Activated CD4-positive, alpha-beta T cell treated with anti-CD3 and anti-CD28 coated beads, Interleukin-2, amount 50 U/mL, for 16 hours (primary cell): ENCODE measurements at places on chromosomes 16 and 17.

- DNase-seq: peak; percentile 20
Measured at GRCh38 chr16:53055541-53056391, 975 bp downstream of the CHD9 start.

GRCh38 chr17:62597920-62598319, 29.6 kb upstream of the MRC2 start:
- DNase-seq: no peak

DNA sequence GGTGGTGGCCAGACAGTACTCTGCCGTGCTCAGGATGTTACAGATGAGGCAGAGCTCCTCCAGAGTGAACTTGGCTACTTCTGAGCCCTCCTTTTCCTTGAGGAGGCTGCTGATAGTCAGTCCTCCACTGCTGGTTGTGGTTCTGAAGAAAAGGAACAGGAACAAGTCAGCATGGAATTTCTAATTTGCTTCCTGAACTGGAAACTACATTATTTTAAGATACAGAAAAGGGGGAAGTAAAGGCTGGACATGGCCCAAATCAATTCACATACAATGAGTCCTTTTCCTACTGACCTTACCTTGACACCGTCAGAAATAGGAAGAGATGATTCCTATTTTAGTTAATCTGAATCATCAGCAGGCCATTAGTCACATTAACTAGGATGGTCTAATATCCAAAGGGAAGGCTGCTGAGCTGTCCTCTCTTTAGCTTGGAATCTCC, 154.2 kb downstream of the VPS53 start:
- no peak for DNase-seq

- no peak for DNase-seq
Measured at GRCh38 chr17:63517825-63518534, 5.2 kb upstream of the KCNH6 start.

DNA sequence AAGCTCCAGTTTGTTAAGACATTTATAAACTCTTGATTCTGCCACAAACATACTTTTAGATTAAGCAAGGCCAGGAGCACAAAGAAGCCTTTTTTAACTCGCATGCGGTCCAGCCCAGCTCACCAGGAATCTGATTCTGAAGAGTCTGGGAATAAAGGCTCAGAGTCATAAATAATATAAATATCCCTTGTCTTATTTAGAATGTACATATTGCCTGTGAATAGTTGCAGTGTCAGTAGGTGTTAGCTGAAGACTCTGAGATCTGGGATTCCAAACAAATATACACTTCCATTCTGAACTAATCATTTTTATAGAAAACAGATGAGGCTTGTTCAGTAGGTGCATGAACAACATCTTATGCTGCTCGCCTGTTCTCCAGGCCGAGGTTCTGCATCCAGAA, 59.1 kb upstream of the ELAC2 start:
- no peak for DNase-seq

DNA sequence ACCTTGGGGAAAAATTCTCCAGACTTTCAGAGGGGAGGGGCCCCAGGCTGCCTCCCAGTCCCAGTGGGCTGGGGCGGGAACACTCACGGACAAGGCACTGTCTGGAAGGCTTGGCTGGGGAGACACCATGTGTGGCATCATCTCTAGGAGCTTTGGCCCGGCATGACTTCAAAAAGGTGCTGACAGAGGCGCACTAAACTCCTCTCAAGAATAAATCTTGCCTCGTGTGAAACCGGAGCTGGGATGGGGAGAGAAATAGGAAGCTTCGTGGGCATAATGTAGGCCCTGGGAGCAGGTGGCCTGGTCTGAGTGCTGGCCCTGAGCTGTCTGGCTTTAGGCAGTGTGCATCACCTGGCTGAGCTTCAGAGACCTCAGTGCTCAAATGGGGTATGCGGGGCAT, 5.7 kb downstream of the WSCD1 start:
- no peak for DNase-seq

DNA sequence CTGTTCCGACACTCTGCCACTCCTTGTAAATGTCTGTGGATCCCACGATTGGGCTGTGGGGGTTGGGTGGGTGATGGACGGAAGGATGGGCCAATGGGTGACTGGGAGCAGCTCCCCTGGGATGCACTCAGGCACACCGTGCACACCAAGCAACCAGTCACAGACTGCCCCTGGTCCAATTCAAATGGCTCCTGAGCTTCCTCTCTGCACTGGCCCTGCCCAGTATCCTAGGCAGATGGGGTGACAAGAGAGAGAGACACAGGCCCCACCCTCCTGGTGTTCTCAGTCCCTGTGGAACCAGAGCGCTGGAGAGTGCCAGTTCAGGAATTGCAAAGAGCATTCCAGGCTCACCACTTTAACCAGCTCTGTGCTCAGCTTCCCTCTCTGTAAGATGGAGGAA, 32.8 kb downstream of the BEAN1 start:
- no peak for DNase-seq

DNA sequence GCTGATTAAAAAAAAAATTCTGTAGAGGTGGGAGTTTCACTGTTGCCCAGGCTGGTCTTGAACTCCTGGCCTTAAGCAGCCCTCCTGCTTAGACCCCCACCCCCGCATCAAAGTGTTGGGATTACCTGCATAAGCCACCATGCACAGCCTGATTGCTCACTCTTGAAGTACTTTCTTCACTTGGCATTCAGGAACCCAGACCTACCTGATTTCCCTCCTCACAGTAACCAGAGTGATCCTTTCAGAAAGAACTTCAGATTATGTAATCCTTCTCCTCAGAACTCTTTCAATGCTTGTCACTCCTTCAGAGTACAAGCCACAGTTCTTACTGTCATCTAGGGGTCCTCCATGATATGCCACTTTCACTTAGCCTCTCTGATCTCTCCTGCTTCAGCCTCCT, 1.4 kb downstream of the EFCAB13 start:
- no peak for DNase-seq
